HCT116 (cell line): ENCODE measurements at places on chromosomes 1 and 21. TPM values are rescaled to one million over a fixed set of nuclear protein-coding genes. Genes with fewer than 3 reads are reported as not detected.

PPP2R5A gene
- total RNA-seq, result 33.1 TPM

DNA sequence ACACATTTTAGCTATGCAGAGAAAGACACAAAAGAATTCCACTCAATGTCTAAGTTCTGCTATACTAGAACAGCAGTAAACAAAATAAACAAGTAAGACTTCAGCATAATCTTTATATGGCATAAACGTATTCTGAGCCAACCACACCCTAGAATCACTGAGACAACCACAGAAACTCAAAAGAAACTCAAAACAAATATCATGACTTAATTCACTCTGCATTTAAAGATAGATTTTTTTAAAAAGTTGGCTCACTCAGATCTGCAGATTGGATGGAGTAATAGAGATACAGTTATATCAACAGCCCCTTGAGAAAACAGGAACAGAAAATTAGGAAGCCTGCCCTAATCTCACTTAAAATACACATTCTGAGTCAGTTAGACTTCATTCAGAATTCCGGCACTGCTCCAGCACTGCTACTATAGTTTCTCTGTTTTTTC lies 95.0 kb downstream of the COL24A1 start:
- H3K27ac ChIP-seq, result no peak overlapping the region
- no peak overlapping the region for H3K4me3 ChIP-seq
- H3K36me3 ChIP-seq, result no peaks in the 10 kb centered on the region
- H3K27me3 ChIP-seq, result no peaks in the 10 kb centered on the region
- H3K4me1 ChIP-seq, result no peaks in the 10 kb centered on the region

GRCh38 chr21:38417726-38418125 lies 80.6 kb downstream of the ERG start:
- H3K36me3 ChIP-seq, result no peaks in the 10 kb centered on the region
- H3K27me3 ChIP-seq, result peaks cover 8% of the 10 kb centered on the region
- H3K27ac ChIP-seq, result no peak overlapping the region
- no peak for DNase-seq

- no peaks in the 10 kb centered on the region for H3K27me3 ChIP-seq
- no peak overlapping the region for H3K27ac ChIP-seq
- no peak overlapping the region for H3K4me3 ChIP-seq
Measured at GRCh38 chr1:76048926-76049325, 25.6 kb upstream of the ST6GALNAC3 start.

- no peaks in the 10 kb centered on the region for H3K4me1 ChIP-seq
- peaks cover 24% of the 10 kb centered on the region for H3K36me3 ChIP-seq
- no peak overlapping the region for H3K4me3 ChIP-seq
- no peaks in the 10 kb centered on the region for H3K27me3 ChIP-seq
Measured at GRCh38 chr1:229474509-229474908, 33.6 kb downstream of the NUP133 start.

CYP4A22 gene
- not detected for total RNA-seq

GRCh38 chr1:167671727-167672511 lies 41.9 kb downstream of the RCSD1 start:
- DNase-seq, result no peak
- no peak overlapping the region for H3K4me3 ChIP-seq
- no peak overlapping the region for H3K27ac ChIP-seq
- H3K4me1 ChIP-seq, result no peaks in the 10 kb centered on the region
- H3K36me3 ChIP-seq, result no peaks in the 10 kb centered on the region

DNA sequence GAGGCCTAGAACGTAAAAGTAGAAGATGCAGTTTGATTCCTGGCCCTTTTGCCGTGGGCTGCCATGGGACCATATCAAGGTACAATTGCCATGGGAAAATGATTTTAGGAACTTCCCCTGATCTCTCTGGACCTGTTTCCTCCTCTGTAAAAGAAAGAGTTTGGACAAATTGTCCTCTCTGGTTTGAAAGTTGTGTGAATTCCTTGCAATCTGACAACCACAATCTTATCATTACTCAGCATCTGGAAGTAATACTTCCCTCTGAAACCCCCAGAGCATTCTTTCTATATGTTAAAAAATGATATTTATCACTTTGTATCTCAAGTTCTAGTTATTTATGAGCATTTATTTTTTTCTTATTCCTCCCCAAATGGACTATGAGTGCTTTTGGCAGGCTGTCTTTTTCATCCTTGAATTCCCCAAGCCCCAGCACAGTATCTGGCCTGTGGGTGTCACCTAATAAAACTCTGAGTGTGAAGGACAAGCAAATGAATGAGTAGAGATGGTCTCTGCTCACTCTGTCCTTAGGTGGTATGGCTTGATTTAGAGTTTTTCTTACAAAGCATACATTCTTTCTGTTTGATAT lies 181.1 kb downstream of the DYRK1A start:
- DNase-seq, result no peak
- no peaks in the 10 kb centered on the region for H3K27me3 ChIP-seq
- H3K4me1 ChIP-seq, result peaks cover 6% of the 10 kb centered on the region; the same call in 1 of the 2 replicates
- no peak overlapping the region for H3K4me3 ChIP-seq
- H3K27ac ChIP-seq, result no peak overlapping the region

- peak; percentile 6 for DNase-seq
- no peak overlapping the region for H3K27ac ChIP-seq
- H3K36me3 ChIP-seq, result no peaks in the 10 kb centered on the region
- H3K4me1 ChIP-seq, result no peaks in the 10 kb centered on the region
Measured at GRCh38 chr1:82775406-82776000, 974.8 kb downstream of the ADGRL2 start.

DNA sequence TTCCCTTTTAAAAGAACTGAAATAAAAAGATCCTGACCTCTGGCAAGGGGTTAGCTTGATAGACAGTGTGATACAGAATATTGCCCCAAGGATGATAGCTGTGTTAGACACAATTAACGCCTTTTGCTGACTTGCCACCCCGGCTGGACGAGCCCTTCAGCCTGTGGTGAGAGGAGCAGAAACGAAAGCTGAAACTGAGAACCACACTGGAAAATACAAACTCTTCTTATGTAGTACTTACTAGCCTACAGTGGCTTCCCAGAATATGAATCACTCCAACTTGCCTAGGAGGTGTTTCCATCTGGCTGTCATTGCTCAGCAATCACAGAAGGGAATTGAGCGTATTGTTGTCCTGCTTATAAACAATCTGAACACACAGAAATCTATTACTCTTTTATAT lies 22.9 kb downstream of the SAMSN1 start:
- H3K27me3 ChIP-seq, result no peaks in the 10 kb centered on the region
- no peak overlapping the region for H3K4me3 ChIP-seq
- H3K4me1 ChIP-seq, result no peaks in the 10 kb centered on the region
- no peaks in the 10 kb centered on the region for H3K36me3 ChIP-seq

GRCh38 chr1:50929376-50929958 lies 30.6 kb downstream of the FAF1 start:
- H3K36me3 ChIP-seq, result peaks cover 4% of the 10 kb centered on the region; the same call in 1 of the 2 replicates
- no peaks in the 10 kb centered on the region for H3K4me1 ChIP-seq
- H3K4me3 ChIP-seq, result no peak overlapping the region
- DNase-seq, result peak; percentile 16
- no peak overlapping the region for H3K27ac ChIP-seq

TRIM63 gene
- not detected for total RNA-seq

GRCh38 chr1:46133181-46133658 lies 791 bp upstream of the PIK3R3 start:
- H3K4me3 ChIP-seq, result peak overlapping the region; percentile 37
- DNase-seq, result no peak
- H3K27ac ChIP-seq, result peak overlapping the region; percentile 17; the same call in 1 of the 2 replicates
- H3K27me3 ChIP-seq, result no peaks in the 10 kb centered on the region
- H3K4me1 ChIP-seq, result peaks cover 19% of the 10 kb centered on the region

DNA sequence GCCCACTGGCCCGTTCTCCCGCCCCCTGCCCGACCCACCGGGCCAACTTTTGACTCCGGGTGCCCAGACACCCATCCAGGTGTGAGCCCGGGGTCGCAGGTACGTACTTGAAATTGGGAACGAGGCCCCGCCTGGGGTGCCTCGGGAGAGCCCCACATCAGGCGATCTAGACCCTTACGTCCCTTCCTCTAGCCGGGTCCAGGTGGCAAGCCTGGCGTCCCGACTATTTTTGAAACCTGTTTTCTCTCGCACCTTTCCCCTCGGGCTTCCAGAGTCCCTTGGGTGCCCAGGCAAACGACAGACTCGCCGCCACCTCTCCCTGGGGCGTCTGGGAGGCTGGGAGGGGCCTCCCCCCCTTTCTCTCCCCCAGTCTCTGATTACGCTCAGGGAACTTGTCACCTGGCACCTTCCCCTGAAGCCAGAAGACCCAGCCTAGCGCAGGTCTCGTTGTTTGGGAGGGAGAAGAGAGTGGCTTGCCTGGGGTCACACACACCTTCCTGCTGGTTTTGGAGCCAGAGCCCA lies 898 bp downstream of the LDLRAP1 start:
- no peak for DNase-seq
- H3K27ac ChIP-seq, result peak overlapping the region; percentile 83
- peak overlapping the region; percentile 61 for H3K4me3 ChIP-seq
- H3K27me3 ChIP-seq, result no peaks in the 10 kb centered on the region
- peaks cover 27% of the 10 kb centered on the region for H3K4me1 ChIP-seq
- no peaks in the 10 kb centered on the region for H3K36me3 ChIP-seq

EIF2D gene
- 54.8 TPM for total RNA-seq

GRCh38 chr1:238962941-238963340 lies 423.4 kb upstream of the CHRM3 start:
- DNase-seq, result no peak
- no peaks in the 10 kb centered on the region for H3K4me1 ChIP-seq
- no peaks in the 10 kb centered on the region for H3K27me3 ChIP-seq
- H3K36me3 ChIP-seq, result no peaks in the 10 kb centered on the region
- no peak overlapping the region for H3K27ac ChIP-seq

DNA sequence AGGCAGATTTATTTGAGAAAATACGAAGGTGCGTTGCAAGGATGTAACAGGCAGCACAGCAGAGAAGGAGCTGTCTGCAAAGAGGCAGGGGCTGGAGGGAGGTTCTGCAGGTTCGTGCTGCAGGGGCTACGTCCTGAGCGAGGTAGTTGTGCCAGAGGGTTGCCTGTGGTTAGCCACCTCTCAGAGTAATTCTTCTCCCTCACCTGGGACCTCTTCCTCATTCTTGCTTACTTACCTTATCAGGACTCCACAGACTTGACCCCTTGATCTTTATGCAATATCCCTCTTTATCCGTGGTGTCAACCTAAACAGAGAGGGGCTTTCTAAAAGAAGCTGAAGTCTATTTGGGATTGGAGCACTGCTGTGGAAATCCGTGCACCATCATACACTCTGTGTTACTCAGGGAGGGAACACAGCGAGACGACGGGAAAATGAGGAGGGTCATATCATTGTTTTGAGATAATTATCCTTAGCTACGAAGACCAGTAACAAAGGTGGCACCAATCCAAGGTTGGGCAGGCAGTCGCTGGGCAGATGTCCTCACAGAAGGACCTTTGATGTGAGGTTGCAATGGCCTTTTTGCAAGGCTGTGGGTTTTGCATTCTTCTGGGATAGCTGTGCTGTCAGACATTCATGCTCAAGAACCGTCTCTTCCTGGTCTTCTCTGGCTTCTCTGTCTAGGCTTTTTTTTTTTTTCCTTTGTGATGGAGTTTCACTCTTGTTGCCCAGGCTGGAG lies 82.8 kb downstream of the WDR4 start:
- H3K27ac ChIP-seq, result no peak overlapping the region
- H3K36me3 ChIP-seq, result no peaks in the 10 kb centered on the region
- peaks cover 10% of the 10 kb centered on the region for H3K4me1 ChIP-seq
- H3K27me3 ChIP-seq, result no peaks in the 10 kb centered on the region
- DNase-seq, result no peak

- H3K4me3 ChIP-seq, result no peak overlapping the region
- peaks cover 25% of the 10 kb centered on the region for H3K4me1 ChIP-seq
- H3K36me3 ChIP-seq, result no peaks in the 10 kb centered on the region
- no peak for DNase-seq
Measured at GRCh38 chr1:15186846-15187151, 33.3 kb downstream of the TMEM51 start.

GRCh38 chr1:231554969-231555368 lies 26.5 kb downstream of the TSNAX start:
- no peaks in the 10 kb centered on the region for H3K36me3 ChIP-seq
- no peak overlapping the region for H3K27ac ChIP-seq
- DNase-seq, result no peak
- no peaks in the 10 kb centered on the region for H3K27me3 ChIP-seq

TFF3 gene
- 0.22 TPM for total RNA-seq

DNA sequence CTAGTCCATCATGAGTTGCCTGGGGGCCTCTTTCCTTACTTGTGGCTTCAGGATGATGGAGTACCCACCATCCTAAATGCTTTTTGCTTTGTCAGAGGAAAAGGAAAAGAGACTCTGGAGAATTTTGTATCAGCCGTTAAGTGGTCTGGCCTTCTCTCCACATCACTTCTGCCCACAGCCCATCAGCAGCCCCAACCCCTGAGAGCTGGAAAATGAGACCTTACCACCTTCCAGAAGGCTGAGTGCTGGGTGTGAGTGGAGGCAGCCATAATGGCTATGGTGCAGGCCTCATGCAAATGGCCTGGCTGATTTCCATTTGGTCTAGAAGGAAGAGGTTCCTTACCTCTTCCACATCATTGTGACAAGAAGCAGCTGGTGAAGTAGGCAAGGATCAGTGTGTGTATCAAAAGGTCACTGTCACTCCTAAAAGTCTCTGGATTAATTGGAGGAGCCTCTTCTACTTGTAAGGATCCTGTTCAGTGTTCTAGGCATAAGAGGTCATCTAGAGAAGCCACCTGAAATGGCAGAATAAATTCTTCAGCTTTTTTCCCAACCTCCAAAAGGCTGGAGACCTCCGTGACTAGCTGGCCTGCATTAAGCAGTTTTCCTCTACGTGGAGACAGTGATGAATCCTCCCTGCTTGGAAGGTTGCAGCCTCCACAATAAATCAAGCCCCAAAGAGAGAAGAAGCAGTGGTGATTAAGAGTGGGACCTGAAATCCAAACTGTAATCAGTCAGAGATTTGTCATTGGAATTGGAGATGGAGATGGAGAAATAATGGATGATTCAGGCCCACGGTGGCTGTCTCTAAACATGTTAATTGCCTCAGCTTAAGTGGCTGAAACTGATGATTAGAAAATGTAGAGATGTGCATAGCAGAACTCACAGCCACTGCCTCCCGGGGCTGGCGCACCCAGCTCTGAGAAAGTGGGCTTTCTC lies 111.5 kb downstream of the CNIH3 start:
- H3K27ac ChIP-seq, result no peak overlapping the region
- no peak for DNase-seq
- H3K36me3 ChIP-seq, result no peaks in the 10 kb centered on the region
- no peak overlapping the region for H3K4me3 ChIP-seq

- H3K4me1 ChIP-seq, result peaks cover 17% of the 10 kb centered on the region
- H3K27me3 ChIP-seq, result peaks cover 35% of the 10 kb centered on the region; the same call in 1 of the 2 replicates
- no peak overlapping the region for H3K4me3 ChIP-seq
Measured at GRCh38 chr1:234769284-234769985, 159.5 kb upstream of the IRF2BP2 start.

GRCh38 chr1:43304771-43305300 lies 4.1 kb downstream of the TIE1 start:
- no peak for DNase-seq
- no peaks in the 10 kb centered on the region for H3K36me3 ChIP-seq
- H3K27ac ChIP-seq, result no peak overlapping the region
- H3K27me3 ChIP-seq, result no peaks in the 10 kb centered on the region
- H3K4me1 ChIP-seq, result no peaks in the 10 kb centered on the region
- H3K4me3 ChIP-seq, result no peak overlapping the region
